ENCODE measurements at places on chromosomes 3 and 15.

GRCh38 chr3:108091498-108092250, 843 bp upstream of the CD47 start:
- H3K4me3 ChIP-seq: peak overlapping the region; percentile 66
- no peaks in the 10 kb centered on the region for H3K4me1 ChIP-seq
- H3K27me3 ChIP-seq: peaks cover 10% of the 10 kb centered on the region
- H3K36me3 ChIP-seq: no peaks in the 10 kb centered on the region
- H3K27ac ChIP-seq: no peak overlapping the region

DNA sequence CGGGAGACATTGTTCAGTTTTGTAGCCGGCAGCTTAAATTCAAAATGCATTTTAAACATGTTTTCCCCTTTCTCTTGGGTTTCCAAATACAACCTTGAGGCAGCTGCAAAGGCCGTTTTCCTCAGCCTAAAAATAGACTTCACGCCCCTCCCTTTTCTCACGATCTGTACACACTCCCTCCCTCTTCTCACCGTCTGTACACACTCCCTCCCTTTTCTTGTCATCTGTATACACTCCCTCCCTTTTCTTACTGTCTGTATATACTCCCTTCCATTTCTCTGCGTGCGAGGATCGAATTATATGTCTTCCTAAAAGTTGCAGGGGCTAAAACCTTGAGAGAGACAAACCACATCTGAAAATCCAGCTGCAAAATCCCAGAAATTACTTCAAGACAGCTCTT, 8.9 kb downstream of the MUC4 start:
- peaks cover 18% of the 10 kb centered on the region for H3K4me1 ChIP-seq
- no peak overlapping the region for H3K4me3 ChIP-seq
- H3K36me3 ChIP-seq: no peaks in the 10 kb centered on the region
- no peaks in the 10 kb centered on the region for H3K27me3 ChIP-seq
- no peak overlapping the region for H3K27ac ChIP-seq
- DNase-seq: no peak

- DNase-seq: no peak
- peaks cover 16% of the 10 kb centered on the region for H3K4me1 ChIP-seq
- no peaks in the 10 kb centered on the region for H3K36me3 ChIP-seq
- H3K4me3 ChIP-seq: no peak overlapping the region
- no peaks in the 10 kb centered on the region for H3K27me3 ChIP-seq
Measured at GRCh38 chr3:9253327-9253726, 3.9 kb upstream of the SRGAP3 start.

- no peaks in the 10 kb centered on the region for H3K36me3 ChIP-seq
- peaks cover 11% of the 10 kb centered on the region for H3K4me1 ChIP-seq
- H3K27ac ChIP-seq: no peak overlapping the region
- H3K4me3 ChIP-seq: no peak overlapping the region
- H3K27me3 ChIP-seq: no peaks in the 10 kb centered on the region
- no peak for DNase-seq
Measured at GRCh38 chr3:143885780-143886427, 37.6 kb upstream of the SLC9A9 start.

GRCh38 chr3:4309491-4310128, 6.4 kb downstream of the SETMAR start:
- no peak for DNase-seq
- H3K4me1 ChIP-seq: peaks cover 9% of the 10 kb centered on the region
- H3K27ac ChIP-seq: 0 out of 2 replicates have a peak overlapping the region, but pooled peaks have one; percentile 6
- peaks cover 15% of the 10 kb centered on the region for H3K36me3 ChIP-seq
- H3K27me3 ChIP-seq: no peaks in the 10 kb centered on the region
- H3K4me3 ChIP-seq: no peak overlapping the region

GRCh38 chr3:64321747-64322146, 96.5 kb upstream of the PRICKLE2 start:
- no peak overlapping the region for H3K4me3 ChIP-seq
- H3K4me1 ChIP-seq: no peaks in the 10 kb centered on the region
- H3K27ac ChIP-seq: no peak overlapping the region
- no peak for DNase-seq

GRCh38 chr3:11717768-11718636, 74.3 kb upstream of the VGLL4 start:
- peak overlapping the region; percentile 81 for H3K4me3 ChIP-seq
- H3K27me3 ChIP-seq: no peaks in the 10 kb centered on the region
- H3K36me3 ChIP-seq: no peaks in the 10 kb centered on the region
- no peak overlapping the region for H3K27ac ChIP-seq
- peaks cover 9% of the 10 kb centered on the region for H3K4me1 ChIP-seq

DNA sequence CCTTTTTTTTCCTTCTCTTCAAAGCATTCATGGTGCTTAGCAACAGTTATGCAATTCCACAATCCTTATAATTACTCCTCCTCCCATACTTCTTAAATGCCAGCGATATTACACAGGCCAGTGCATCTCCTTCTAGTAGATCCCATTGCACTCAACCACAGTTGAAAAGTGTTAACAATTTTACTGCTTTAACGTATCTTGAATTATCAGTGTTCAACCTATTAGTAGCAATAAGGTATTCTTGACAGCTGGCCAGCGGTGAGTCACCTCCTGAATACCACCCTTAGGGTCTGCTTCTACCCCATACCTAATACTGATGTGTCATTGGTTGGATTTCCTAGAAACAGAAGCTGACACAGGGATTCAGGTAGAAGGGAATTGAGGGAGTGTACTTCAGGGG, 24.0 kb upstream of the TEX9 start:
- no peaks in the 10 kb centered on the region for H3K36me3 ChIP-seq
- H3K27ac ChIP-seq: no peak overlapping the region
- H3K4me3 ChIP-seq: no peak overlapping the region

DNA sequence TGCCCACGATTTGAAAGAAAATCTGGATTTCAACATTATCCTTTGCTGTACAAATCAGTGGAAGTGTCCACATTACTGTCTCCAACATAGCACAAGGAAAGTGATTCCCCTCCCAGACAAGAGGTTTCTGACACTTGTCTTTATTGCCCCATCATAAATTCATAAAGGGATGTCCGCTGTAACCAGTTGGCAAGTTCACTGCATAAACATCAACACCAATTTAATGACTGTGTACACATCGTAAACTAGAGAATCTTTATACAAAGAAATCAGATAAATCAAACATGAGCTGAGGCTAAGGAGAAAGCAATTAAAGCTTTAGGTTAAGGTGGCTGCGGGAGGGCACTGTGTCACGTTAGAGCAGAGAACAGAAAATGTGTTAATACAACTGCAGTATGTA, 129.8 kb downstream of the MEIS2 start:
- no peak for DNase-seq
- H3K4me1 ChIP-seq: no peaks in the 10 kb centered on the region
- H3K27me3 ChIP-seq: no peaks in the 10 kb centered on the region
- no peak overlapping the region for H3K27ac ChIP-seq
- H3K36me3 ChIP-seq: no peaks in the 10 kb centered on the region

GRCh38 chr3:8529181-8529637, 27.6 kb downstream of the LMCD1 start:
- no peak overlapping the region for H3K4me3 ChIP-seq
- peaks cover 2% of the 10 kb centered on the region for H3K4me1 ChIP-seq
- H3K36me3 ChIP-seq: no peaks in the 10 kb centered on the region
- no peak overlapping the region for H3K27ac ChIP-seq

DNA sequence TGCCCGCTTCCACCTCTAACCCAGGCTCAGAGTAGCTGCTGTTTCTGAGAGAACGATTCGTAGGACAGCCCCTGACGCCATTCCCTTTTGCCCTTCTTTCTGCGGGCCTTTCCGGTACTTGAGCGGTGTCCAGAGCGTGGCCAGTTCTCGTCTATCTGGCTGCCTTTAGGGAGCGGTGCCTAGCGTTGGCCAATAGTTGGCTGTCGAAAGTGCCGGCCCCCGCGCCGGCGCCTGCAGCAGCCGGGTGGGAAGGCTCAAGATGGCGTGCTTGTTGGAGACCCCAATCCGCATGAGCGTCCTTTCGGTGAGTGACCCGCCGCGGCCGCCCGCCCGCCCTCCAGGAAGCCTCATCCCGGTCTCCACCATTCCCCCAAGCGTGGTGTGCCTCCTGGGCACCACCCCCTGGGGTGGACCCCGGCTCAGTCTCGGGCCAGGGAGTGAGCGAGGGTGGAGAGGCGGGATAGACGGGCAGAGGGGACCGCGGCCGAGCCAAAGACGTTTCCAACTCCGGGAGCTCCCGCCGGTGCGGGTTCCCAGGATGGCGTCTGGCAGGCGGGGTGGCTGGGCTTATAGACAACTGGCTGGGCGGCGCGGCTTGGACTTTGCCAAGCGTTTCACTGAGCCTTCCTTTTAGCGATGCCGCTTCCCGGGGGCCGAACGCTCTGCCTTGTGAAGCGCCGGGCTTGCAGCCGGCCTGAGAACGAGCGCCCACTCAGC, at the start of gene ARMC8:
Gene ARMC8 (plus strand): TSS at position 6 of the 717 bp plus-strand sequence. CDS start 254 bp downstream, at position 260.
- DNase-seq: peak; percentile 90
- peak within 1 kb of the TSS; percentile 57 for H3K4me3 ChIP-seq
- peaks cover 5% of the 10 kb centered on the region for H3K27me3 ChIP-seq
- H3K36me3 ChIP-seq: no peaks in the 10 kb centered on the region
- H3K27ac ChIP-seq: peak within 1 kb of the TSS; percentile 99

GRCh38 chr15:35450492-35450891, 95.5 kb downstream of the DPH6 start:
- H3K4me3 ChIP-seq: no peak overlapping the region
- H3K36me3 ChIP-seq: no peaks in the 10 kb centered on the region

- no peaks in the 10 kb centered on the region for H3K4me1 ChIP-seq
- no peak overlapping the region for H3K4me3 ChIP-seq
- no peak for DNase-seq
- H3K27me3 ChIP-seq: no peaks in the 10 kb centered on the region
- H3K27ac ChIP-seq: no peak overlapping the region
- no peaks in the 10 kb centered on the region for H3K36me3 ChIP-seq
Measured at GRCh38 chr3:191139736-191140135, 59.3 kb upstream of the OSTN start.

GRCh38 chr15:29063646-29064045, 177.9 kb downstream of the APBA2 start:
- no peaks in the 10 kb centered on the region for H3K27me3 ChIP-seq
- H3K4me1 ChIP-seq: peaks cover 6% of the 10 kb centered on the region
- no peaks in the 10 kb centered on the region for H3K36me3 ChIP-seq

DNA sequence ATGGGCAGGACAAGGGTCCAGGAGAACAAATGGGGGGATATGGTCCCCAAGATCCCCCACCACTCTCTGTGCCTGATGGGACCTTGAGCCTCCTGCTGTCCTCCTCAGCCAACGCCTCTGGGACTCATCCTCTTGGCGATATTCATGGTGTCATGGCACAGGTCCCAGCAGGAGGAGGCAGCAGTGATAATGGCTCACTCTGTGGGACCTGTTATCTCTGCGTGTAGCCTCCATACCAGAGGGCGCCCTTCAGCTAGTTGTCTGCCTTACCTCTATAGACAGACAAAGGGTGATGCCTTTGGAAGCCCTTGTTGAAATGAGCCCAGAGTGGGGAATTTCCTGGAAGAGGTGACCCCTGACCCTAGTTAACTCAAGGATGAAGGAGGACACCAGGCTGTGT, 7.4 kb downstream of the ZBTB47 start:
- H3K4me3 ChIP-seq: no peak overlapping the region
- H3K27ac ChIP-seq: no peak overlapping the region
- peak; percentile 47 for DNase-seq
- no peaks in the 10 kb centered on the region for H3K4me1 ChIP-seq
- H3K27me3 ChIP-seq: no peaks in the 10 kb centered on the region
- H3K36me3 ChIP-seq: no peaks in the 10 kb centered on the region

DNA sequence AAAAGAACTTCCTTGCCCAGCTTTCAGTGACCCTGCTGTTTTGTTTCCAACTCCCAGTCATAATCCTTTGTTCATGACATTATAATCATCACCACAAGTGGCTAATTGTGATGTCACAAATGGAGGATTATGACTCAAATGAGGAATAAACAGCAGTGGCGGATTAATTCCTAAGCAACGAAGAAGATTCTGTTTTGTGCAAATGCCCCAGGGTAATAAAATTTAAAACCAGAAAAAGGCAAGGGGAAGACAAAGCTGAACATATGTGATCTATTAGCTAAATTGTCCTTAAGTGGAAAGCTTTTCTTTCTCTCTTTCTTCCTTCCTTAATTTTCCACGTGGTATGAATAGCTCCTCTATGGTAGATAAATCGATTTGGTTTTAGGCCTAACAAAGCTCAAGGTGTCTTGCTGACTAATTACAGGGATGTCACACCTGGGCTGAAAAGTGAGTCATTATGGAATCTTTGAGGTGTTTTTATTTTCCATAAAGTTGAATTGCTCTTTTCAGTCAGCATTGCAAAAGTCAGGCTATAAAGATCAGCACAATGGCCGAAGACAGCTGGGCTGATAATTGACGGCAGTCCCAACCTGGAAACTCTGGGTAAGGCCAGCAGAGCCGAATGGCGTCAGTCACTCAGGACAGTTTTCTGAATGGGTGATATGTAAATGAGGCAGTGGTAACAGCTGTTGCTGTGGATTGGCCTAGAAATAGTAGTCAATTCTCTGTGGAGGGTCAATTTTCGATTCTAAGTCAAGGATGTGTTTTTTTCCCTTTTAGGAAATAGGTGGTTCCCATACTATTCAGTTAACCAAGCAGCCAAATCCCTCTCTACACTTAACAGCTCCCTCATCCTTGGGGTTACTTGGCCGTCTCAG, 121.5 kb downstream of the PTPRG start:
- no peak for DNase-seq
- H3K36me3 ChIP-seq: no peaks in the 10 kb centered on the region
- peaks cover 4% of the 10 kb centered on the region for H3K27me3 ChIP-seq

DNA sequence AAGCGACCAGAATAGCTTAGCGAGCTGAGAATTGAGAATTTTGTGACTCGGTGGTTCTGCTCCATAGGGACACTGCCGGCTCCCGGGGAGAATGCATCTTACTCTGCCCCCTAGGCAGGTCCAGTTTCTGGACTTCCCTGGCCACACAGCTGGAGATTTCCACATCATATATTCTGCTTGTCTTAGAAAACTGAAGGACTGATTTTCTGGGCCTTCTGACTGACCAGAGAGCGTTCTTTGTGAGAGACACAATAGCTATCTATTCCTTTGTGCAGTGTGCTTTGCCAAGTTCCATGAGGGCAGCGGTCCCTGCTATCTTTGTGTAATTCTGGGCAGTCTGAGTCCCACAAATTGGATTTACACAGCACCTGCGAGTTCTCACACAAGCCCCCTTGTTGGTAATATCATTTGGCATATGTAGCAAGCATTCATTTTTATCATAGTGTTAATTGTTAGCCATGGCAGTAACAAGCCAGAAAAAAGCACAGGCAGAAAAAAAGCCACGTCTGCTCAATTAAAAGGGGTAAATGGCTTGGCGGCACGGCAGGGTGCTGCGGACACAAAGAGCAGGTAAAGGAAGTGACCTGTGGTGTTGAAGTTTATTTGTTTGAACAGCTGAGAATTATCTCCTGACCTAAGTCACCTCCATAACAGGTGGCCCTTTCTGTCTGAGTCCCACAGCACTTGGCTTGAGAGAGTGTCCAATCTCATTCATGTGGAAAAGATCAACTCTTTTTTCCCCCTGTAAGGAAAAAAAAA, 688.7 kb downstream of the TUSC7 start:
- H3K27ac ChIP-seq: no peak overlapping the region
- H3K27me3 ChIP-seq: peaks cover 43% of the 10 kb centered on the region

Data from H1 (cell line).